ENCODE measurements at places on chromosomes 11 and 22.

GRCh38 chr11:32527261-32528175 is 56.1 kb upstream of the EIF3M start:
- no peak for DNase-seq

DNA sequence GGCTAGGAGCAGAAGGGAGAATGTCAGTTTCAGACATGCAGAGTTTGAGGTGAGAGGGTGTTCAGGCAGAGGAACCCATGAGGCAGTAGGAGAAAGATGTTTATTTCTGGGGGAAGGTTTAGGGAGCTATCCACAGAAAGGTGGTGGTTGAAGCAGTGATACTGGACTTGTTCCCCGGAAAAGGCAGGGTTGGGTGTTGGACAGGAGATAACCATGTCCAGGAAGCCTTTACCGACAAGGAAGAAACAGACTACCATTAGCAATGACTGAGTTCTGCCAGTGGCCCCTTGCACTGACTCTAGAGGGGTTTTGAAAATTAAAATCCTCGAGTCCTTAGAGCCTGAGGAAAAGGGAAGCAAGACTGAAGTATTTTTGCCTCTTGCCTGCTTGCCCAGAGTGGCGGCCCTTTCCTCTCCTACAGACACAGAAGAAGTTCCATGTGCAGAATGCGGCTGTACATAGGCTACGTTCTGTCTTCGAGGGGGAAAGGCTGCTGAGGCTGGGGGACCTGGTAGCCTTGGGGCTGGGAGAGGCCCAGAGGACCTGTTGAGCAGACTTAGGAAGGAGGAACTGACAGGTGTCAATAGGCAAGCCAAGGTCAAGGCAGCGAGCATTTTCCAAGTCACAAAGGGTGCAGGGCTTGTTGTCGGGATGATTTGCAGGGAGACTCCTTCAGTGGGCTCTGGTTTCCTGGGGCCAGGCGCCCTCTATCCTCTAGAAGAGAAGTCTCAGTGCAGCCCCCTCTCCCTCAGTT is 146.7 kb downstream of the LDLRAD3 start:
- DNase-seq: no peak

- no peak for DNase-seq
Measured at GRCh38 chr11:97683733-97684132, 1293.9 kb downstream of the JRKL start.

DNA sequence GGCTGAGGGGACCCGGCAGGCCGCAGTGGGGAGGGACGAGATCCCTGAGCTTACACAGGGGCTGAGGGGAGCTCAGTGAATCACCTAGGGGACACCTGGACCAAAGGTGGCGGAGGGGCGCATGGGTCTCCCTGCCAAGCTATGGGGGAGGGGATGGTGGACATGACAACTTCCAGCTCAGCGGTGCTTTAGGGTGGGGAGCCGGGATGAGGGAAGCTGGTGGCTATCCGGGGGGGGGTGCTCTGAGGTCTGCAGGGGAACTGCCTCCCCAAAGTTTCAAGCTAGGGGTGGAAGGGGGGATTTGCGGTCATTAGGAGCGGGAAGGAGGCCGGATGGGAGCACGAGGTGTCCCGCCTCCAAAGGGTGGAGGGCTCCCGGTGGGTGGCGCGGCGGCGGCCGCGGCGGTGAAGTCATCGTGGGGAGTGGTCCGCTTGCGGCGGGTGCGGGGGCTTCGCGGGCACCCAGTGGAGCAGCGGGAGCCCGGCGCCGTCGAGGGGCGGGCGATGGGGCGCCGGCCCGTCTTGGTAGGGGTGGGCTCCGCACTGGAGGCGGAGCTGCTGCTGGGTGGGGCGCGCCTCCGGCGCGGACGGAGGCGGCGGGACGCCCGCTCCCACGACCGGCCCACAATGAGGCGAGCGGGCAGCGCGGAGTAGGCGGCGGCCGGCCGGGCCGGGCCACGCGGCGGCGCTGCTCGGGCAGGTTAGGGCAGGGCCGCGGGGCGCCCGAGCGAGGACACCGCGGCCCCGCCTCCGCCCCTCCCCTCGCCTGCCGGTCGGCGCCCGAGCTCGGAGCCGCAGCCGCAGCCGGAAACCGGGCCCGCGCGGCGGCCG is at the start of gene MICALL1:
TSS of gene MICALL1 (plus strand) at position 764 of the 830 bp plus-strand sequence. CDS start 126 bp downstream, outside the sequence.
- DNase-seq: peak; percentile 49

- DNase-seq: peak; percentile 75
Measured at GRCh38 chr22:42500161-42500835, 19.3 kb downstream of the RRP7A start.

DNA sequence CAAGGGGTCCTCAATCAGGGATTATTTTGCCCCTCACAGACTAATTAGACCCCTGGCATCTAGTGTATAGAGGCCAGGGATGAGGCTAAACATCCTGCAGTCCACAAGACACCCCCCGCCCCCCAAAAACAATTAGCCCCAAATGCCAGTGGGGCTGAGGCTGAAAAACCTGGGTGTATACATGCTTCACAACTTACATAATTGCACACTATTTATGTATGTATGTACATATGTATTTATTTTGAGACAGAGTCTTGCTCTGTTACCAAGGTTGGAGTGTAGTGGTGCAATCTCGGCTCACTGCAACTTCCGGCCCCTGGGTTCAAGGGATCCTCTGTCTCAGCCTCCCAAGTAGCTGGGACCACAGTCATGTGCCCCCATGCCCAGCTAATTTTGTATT is 28.8 kb upstream of the SHANK2 start:
- no peak for DNase-seq

DNA sequence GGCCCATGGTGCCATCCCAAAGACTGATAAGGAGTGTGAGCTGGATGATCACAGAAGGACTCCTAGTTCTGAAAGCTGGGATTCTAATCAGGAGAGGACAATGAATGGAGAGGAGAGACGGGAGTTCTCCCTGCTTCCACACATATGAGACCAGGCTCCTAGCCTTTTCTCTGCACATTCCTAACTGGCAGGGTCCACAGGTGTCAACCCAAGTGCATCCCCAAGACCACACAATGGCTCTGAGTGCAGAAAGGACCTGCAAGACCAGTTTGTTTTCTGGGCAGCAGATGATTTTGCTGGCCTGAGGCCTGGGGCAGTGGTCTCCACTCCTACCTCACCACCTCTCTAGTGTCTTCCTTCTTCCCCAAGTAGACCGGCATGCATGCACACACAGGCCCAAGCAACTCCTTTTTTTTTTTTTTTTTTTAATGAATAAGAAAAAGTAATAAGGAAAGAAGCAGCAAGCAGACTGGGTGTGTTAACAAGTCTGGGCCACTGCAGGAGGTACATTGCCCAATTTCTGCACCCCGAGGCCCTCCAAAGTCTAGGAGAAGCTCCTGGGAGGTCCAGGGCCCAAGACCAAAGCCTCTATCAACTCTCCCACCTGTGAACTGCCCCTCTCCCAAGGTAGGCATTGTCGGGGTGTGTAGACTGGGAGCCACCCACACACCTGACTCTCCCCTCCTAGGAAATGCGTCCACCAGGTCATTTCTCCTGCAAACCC is 1.2 kb upstream of the TSKU start:
- DNase-seq: no peak

GRCh38 chr11:126607374-126607773 is 251.9 kb downstream of the ST3GAL4 start:
- no peak for DNase-seq

- DNase-seq: no peak
Measured at GRCh38 chr11:11313426-11313825, 39.6 kb downstream of the CSNK2A3 start.
